Hematopoietic multipotent progenitor cell (in vitro differentiated cells): ENCODE measurements at places on chromosomes 5 and 9.

DNA sequence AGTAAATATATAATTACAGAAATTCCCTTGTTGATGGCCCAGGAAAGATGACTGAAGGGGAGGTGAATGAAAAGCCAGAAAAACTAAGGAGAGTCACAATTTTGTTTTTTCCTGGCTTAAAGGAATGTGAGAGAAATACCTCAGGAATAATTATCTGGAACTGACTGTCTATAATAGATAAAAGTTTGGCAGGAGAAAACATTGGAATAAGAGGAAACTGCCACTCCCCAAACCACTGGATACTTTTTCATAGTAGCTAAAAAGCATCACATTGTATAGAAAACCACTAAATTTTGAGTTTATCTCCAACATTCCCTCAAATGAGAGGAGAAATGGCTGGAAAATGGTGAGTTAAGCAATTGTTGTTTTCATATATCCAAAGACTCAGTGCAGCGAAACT is 326.0 kb downstream of the NPR3 start:
- no peak for DNase-seq

- DNase-seq = no peak
These were observed 62.9 kb upstream of the SIMC1 start for GRCh38 chr5:176175101-176175852.

DNA sequence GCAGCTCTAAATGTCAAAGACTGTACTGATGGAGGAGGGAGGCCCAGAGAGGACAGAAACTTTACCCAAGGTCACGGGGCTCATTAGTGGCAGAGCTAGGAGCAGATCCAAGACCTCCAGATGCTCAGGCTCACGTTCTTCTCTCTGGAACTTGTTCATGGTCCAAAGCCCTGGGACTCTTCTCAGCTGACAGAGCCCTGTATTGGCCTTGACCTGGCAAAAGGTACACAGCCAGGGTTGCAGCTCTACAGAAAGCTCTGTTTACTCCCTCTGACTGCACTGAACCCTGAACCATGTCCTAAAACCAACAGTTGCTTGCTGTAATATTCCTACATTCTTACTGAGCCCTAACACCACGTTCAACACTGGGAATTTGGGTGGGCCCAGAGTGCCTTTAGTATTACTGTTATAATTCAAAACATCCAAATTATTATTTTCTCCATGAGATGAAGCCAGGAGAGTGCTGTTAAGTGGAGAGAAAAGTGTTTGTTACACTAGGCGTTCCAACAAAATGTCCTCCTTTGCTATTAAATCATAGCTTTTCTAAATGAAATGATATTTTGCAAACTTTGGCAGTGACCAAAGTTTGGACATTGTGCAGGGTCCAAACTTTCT is 602.4 kb upstream of the CLINT1 start:
- no peak for DNase-seq

GRCh38 chr9:78144663-78145377 is 91.1 kb upstream of the CEP78 start:
- no peak for DNase-seq

- DNase-seq = peak; percentile 77
These were observed 44.6 kb downstream of the STC2 start for GRCh38 chr5:173283318-173284288.
